ENCODE measurements at places on chromosomes 16 and 17. TPM values are rescaled to one million over a fixed set of nuclear protein-coding genes. Genes with fewer than 3 reads are reported as not detected.

CACNG4 gene
- 10.3 TPM for total RNA-seq

ADAM11 gene
- total RNA-seq = 2.6 TPM

CRYM gene
- total RNA-seq = 1.7 TPM

RNU2-1 gene
- total RNA-seq = not detected

TBC1D3K gene
- total RNA-seq = not detected

TRPV3 gene
- total RNA-seq = 0.30 TPM

TTLL6 gene
- 0.49 TPM for total RNA-seq

DPEP1 gene
- 1.1 TPM for total RNA-seq

SMIM36 gene
- not detected for total RNA-seq

TM4SF5 gene
- 0.49 TPM for total RNA-seq

Measured in A549 treated with AZD2906 at 1 μM for 4 hours (cell line).